Astrocyte (in vitro differentiated cells and primary cell): ENCODE measurements at places on chromosomes 5 and 9. TPM values are rescaled to one million over a fixed set of nuclear protein-coding genes. Genes with fewer than 3 reads are reported as not detected.
A peak's percentile ranks its signal among the peaks of the same experiment; 100 is the strongest.

The NCS1 gene
- 119 and 126 TPM in 2 replicates for total RNA-seq

The PCDHB14 gene
- 5.6 and 6.4 TPM in 2 replicates for total RNA-seq

The SLC28A3 gene
- 0.29 and 0.30 TPM in 2 replicates for total RNA-seq

GRCh38 chr9:75108571-75108970 is 20.3 kb downstream of the OSTF1 start:
- no peaks in the 10 kb centered on the region for H3K36me3 ChIP-seq
- no peaks in the 10 kb centered on the region for H3K4me1 ChIP-seq
- H3K27ac ChIP-seq, result no peak overlapping the region
- H3K27me3 ChIP-seq, result no peaks in the 10 kb centered on the region
- peak; percentile 64 for DNase-seq

DNA sequence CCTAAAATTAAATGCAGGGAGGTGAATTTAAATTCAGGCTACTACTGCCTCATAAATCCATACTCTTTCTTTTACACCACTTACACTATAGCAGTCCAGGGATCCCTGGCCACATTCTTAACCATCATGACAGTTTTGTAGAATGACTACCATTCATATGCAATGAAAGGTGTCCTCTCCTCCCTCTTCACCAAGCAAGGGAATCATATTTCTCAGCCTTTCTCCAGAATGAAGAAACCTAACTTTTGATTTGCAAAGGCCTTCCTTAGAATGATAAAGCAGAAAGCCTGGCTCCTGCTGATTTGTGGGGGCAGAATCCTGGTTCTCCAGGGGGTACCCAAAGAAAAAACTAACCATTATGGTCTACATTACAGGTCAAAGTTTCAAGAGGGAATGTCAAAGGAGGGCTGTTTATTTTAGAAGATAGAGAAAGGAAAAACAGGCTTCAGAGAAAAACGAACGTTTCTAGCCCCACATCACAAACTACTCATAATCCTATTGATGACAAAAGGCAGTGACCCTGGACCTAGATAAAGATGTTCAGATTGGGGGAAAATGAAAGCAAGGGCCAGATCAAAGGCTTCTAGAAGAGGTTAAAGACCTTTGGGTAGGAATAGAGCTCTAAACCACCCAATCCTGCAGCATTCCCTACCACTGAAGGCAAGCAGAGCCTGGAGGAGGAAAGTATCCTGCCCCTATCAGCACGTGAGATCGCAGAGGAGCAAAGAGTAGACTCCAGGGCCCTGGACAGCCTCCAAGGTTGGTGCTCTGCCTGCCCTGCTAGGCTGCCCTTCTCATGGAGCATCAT is 11.5 kb downstream of the WNT8A start:
- H3K36me3 ChIP-seq, result no peaks in the 10 kb centered on the region
- H3K27ac ChIP-seq, result no peak overlapping the region
- H3K4me1 ChIP-seq, result no peaks in the 10 kb centered on the region
- no peak for DNase-seq

DNA sequence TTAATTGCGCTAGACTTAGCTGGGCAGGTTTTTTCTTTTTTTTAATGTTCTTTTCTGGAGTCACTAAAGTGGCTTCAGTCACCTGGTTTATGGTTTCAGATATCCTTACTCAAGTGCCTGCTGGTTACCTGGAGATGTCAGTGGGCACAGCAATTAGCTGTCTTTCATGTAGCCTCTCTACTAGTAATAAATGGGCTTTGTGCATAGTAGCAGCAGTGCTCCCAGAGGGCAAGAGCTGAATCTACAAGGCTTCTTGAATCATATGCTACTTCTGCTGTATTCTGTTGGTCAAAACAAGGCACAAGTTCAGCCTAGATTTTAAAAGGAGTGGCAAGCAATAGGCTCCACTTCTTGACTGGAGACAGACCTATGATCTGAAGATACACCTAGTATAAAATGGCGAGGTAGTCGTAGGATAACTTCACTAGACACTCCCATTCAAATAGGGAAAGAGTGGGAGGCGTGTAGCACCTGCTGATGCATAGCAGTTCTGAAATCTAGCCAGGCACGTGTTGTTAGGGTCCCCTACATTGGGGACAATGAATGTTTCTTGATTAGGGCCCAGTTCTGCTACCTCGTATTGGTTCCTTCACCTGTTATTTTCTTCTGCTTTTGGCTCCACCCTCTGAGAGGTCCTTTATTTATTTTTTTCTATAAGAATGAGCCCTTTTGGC is 7.0 kb downstream of the SCAMP1 start:
- no peak overlapping the region for H3K27ac ChIP-seq
- no peaks in the 10 kb centered on the region for H3K36me3 ChIP-seq
- no peaks in the 10 kb centered on the region for H3K4me1 ChIP-seq
- H3K4me3 ChIP-seq, result no peak overlapping the region

GRCh38 chr5:59766427-59767210 is 126.9 kb downstream of the PDE4D start:
- no peak for DNase-seq
- H3K4me3 ChIP-seq, result peak overlapping the region; percentile 91
- no peak overlapping the region for H3K27ac ChIP-seq
- peaks cover 14% of the 10 kb centered on the region for H3K4me1 ChIP-seq

DNA sequence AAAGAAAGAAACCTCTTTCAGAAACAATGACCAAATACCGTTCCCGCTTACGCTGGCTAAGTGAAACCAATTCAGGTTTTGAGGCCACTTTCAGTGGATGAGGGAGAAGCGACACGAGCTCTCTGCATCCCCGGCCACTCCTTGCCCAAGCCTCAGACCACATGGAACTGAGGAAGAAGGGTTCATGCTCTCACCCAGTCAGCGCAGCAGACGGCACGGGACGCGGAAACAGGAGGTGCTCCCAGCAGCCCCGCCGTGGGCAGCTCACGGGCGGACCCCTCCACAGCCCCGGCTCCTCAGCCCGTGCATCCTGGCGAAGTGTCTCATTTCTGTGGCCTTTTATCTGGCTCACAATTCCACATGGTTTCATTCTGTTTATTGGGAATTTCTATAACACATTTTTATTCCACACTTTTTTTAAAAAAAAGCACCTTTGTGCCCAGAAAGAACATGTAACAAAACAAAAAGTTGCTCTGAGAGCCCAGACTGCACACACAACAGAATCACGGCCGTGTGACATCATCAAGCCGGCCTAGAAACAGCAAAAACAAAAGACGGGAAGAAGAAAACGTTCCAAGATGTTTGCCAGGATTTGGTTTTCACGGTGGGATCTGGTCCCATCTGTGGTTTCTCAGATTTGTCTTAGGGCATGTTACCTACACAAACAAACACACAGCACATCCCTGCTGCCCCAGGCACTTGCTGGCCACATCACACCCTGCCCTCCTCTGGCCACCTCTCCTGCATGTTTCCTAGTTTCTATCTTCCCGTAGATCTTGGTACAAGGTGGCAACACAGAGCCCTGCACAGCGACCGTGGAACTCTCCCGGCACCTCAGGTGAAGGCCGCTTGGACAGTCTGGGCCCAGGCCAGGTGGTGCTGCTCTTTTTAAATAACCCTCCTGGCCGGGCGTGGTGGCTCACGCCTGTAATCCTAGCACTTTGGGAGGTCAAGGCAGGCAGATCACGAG is 16.2 kb downstream of the QSOX2 start:
- no peak overlapping the region for H3K27ac ChIP-seq
- H3K36me3 ChIP-seq, result no peaks in the 10 kb centered on the region
- peaks cover 24% of the 10 kb centered on the region for H3K4me1 ChIP-seq
- H3K27me3 ChIP-seq, result no peaks in the 10 kb centered on the region
- H3K4me3 ChIP-seq, result no peak overlapping the region

GRCh38 chr5:168740092-168740800 is 161.1 kb upstream of the PANK3 start:
- H3K4me3 ChIP-seq, result no peak overlapping the region
- no peaks in the 10 kb centered on the region for H3K4me1 ChIP-seq
- DNase-seq, result no peak
- H3K36me3 ChIP-seq, result no peaks in the 10 kb centered on the region

GRCh38 chr5:104053353-104053649 is 490.7 kb upstream of the NUDT12 start:
- no peak overlapping the region for H3K27ac ChIP-seq
- H3K4me1 ChIP-seq, result no peaks in the 10 kb centered on the region
- no peak overlapping the region for H3K4me3 ChIP-seq
- no peaks in the 10 kb centered on the region for H3K36me3 ChIP-seq

- H3K4me1 ChIP-seq, result peaks cover 18% of the 10 kb centered on the region
- peak overlapping the region; percentile 28 for H3K27ac ChIP-seq
- H3K27me3 ChIP-seq, result peaks cover 7% of the 10 kb centered on the region
- H3K4me3 ChIP-seq, result peak overlapping the region; percentile 13
These were observed 156.0 kb downstream of the ZNF462 start for GRCh38 chr9:107018861-107019545.

- no peak overlapping the region for H3K27ac ChIP-seq
- H3K36me3 ChIP-seq, result no peaks in the 10 kb centered on the region
- no peak for DNase-seq
- H3K27me3 ChIP-seq, result no peaks in the 10 kb centered on the region
These were observed 132.5 kb downstream of the CACNA1B start for GRCh38 chr9:138009803-138010690.

- peak overlapping the region; percentile 97 for H3K27ac ChIP-seq
- no peaks in the 10 kb centered on the region for H3K27me3 ChIP-seq
- H3K4me1 ChIP-seq, result peaks cover 33% of the 10 kb centered on the region
- H3K36me3 ChIP-seq, result peaks cover 50% of the 10 kb centered on the region
- no peak overlapping the region for H3K4me3 ChIP-seq
These were observed 35.1 kb downstream of the MTAP start for GRCh38 chr9:21837501-21837900.

- no peak overlapping the region for H3K27ac ChIP-seq
- H3K36me3 ChIP-seq, result peaks cover 58% of the 10 kb centered on the region
- no peaks in the 10 kb centered on the region for H3K4me1 ChIP-seq
- no peaks in the 10 kb centered on the region for H3K27me3 ChIP-seq
- DNase-seq, result no peak
These were observed 84.6 kb upstream of the RETREG1 start for GRCh38 chr5:16701134-16702099.

DNA sequence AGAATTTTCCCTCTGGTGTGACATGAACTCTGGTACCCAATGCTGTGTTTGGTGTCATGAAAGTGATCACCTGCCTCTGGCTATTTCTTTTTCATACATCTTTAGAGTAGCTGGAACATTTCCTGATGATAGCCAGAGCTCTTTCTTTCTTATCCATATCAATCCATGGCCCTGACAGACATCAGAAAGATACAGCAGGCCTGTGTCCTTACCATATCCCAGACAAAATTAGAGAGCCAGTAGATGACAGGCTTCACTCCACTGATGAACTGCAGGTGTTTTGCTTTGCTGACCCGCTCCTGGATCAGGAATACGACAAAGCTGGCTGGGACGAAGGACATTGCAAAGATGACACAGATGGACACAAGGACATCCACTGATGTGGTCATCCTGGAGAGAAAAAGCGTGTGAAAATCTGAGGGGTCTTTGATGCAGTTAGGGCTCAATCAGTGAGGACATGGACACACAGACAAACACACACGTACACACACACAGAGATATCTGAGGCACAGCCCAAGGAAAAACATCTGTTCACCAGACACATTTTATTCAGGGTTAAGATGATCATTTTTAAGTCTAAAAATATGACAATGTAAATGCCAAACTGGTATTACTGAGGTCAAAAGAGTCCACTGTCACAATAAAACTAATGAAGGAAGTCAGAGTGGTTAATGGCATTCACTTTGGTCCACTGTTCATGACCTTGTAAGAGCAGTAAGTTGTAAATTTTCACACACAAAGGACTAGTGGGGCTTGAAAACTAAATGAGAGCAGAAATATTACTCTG is 34.5 kb downstream of the NIPSNAP3B start:
- no peaks in the 10 kb centered on the region for H3K27me3 ChIP-seq
- H3K27ac ChIP-seq, result no peak overlapping the region
- no peaks in the 10 kb centered on the region for H3K4me1 ChIP-seq
- DNase-seq, result no peak
- peaks cover 67% of the 10 kb centered on the region for H3K36me3 ChIP-seq
- H3K4me3 ChIP-seq, result no peak overlapping the region

- H3K27ac ChIP-seq, result no peak overlapping the region
- no peak overlapping the region for H3K4me3 ChIP-seq
- H3K27me3 ChIP-seq, result no peaks in the 10 kb centered on the region
- H3K4me1 ChIP-seq, result peaks cover 3% of the 10 kb centered on the region
- no peaks in the 10 kb centered on the region for H3K36me3 ChIP-seq
These were observed 172.8 kb downstream of the COL23A1 start for GRCh38 chr5:178417391-178417811.
